IMR-90 (cell line): ENCODE measurements at places on chromosomes 6 and 20.

- DNase-seq: no peak
Observed at GRCh38 chr6:144055121-144055931, 40.0 kb downstream of the SF3B5 start.

DNA sequence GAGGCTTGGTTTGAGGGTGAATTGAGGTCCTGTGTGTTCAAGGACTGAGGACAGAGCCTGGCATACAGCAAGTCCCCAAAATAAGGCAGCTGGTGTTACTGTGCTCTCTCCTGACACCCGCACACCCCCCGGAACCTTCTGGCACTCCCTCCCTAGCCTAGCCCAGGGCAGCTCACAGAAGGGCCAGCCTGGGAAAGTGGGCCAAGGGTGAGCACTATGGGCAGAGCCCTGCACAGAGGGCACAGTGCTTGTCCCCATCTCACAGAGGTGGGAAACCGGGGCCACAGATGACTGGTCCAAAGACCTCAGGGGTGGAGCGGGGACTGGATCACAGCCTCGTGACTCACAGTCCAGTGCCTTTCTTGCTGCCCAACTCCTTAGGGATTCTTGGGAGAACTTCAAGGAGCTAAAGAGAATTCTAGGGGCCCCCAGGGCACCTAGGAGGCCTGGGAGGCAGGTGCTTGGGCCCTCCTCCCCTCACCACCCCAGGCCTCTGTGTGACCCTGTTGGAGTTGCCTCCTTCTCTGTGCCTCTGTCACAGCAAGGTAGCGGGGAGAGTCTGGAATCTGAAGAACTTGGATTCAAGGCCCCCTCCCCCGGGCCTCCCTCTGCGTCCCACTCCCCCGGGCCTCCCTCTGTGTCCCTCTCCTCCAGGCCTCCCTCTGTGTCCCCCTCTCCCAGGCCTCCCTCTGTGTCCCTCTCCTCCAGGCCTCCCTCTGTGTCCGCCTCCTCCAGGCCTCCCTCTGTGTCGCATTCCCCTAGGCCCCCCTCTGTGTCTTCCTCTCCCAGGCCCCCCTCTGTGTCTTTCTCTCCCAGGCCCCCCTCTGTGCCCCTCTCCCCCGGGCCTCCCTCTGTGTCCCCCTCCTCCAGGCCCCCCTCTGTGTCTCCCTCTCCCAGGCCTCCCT, 13.5 kb downstream of the DLGAP4 start:
- DNase-seq: no peak

- DNase-seq: no peak
Observed at GRCh38 chr6:112274774-112275173, 20.4 kb upstream of the LAMA4 start.

DNA sequence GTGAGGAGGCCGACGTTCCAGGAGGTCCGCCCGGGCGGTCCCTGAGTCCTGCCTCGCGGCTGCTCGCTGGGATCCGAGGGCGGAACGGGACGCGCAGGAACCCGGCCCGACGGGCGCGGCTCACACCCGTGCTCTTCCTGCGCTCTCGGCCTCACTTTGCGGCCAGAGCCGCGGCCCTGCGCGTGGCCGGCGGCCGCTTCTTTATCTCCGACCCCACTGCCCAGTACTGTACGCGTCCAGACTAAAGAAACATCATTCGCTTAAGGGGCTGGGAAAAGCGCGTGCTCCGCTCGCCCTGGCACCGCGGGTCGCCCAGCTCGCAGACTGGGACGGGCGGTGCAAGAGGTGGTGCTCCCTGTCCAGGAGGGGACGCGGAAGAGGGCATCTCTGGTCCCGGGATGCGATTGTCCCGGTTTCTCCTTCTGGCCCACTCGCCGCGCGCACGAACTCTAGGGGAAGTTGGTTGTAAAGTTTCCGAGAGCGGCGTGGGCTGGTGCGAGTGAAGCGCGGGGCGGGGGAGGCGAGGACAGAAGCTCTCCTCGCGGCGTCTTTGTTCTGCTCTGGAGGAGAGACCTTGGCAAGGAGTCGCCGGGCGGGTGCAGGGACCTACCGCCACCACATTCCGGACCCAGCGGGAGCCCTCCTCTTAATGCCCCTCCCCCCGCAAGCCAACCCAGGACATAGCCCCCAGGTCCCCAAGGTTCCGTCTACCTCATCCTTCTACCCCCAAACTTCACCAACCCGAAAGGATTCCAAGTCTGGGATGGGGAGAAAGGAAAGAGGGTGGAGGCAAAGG, 71.0 kb downstream of the SOX4 start:
- no peak for DNase-seq

GRCh38 chr6:14953836-14954235, 292.0 kb upstream of the JARID2 start:
- no peak for DNase-seq

- DNase-seq: no peak
Observed at GRCh38 chr6:2861060-2861821, 19.6 kb upstream of the SERPINB1 start.

DNA sequence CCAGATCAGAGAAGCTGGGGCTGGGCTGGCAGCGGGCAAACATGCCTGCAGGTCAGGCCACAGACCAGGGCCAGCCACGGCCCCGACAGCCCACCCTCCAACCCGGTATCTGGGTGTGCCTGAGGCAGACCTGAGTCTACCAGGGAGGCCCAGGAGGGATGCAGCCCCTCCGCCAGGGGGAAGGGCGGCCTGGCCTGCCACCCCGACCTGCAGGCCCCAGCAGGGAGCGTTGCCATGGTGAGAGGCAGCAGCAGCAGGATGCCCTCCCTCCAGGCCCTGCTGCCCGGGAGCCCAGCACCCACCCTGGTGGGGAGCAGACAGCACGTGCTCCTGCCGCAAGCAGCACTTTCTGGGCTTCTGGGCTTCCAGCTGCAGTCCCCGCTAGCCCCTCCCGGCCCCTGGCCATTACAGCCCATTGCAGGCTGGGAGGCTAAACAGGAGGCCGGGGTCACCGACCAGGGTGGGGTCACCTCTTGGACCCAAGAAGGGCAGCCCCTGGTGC, 3.8 kb upstream of the EEF1A2 start:
- no peak for DNase-seq

- DNase-seq: no peak
Observed at GRCh38 chr20:44888226-44889103, 3.0 kb downstream of the YWHAB start.
